Effector memory CD8-positive, alpha-beta T cell (primary cell): ENCODE measurements at places on chromosomes 7 and 10.

DNA sequence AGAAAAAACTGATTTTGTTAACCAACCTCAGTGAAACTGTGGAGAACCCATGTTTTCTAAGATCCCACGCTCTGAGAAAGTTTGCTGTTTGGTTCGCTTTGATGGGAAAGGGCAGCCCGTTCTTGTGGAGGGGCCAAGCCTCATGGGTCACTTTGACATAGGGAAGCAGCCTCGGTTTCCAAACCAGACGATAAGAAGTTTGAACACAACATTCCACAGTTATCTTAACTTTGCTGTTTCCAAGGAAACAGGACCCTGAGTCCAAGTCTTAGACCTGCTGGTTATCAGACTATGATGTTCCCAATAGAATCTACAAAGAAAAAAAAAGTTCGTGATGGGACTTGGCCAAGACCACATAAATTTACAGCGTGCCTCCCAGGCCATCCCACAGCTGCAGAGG is 182.3 kb downstream of the NRP1 start:
- no peak for DNase-seq
- no peak overlapping the region for H3K27ac ChIP-seq

DNA sequence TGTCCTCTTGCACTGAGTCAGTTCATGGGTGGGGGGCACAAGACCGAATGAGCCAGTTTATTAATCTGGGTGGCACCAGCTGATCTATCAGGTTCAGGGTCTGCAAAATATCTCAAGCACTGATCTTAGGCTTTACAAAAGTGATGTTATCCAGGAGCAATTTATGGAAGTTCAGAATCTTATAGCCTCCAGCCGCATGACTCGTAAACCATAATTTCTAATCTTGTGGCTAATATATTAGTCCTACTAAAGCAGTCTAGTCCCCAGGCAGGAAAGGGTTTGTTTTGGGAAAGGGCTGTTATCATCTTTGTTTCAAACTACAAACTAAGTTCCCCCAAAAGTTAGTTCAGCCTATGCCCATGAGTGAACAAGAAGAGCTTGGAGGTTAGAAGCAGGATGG is 33.9 kb downstream of the AKR1C8 start:
- no peak overlapping the region for H3K4me3 ChIP-seq
- no peak overlapping the region for H3K27ac ChIP-seq
- H3K36me3 ChIP-seq = no peaks in the 10 kb centered on the region
- H3K27me3 ChIP-seq = no peaks in the 10 kb centered on the region
- no peaks in the 10 kb centered on the region for H3K4me1 ChIP-seq

DNA sequence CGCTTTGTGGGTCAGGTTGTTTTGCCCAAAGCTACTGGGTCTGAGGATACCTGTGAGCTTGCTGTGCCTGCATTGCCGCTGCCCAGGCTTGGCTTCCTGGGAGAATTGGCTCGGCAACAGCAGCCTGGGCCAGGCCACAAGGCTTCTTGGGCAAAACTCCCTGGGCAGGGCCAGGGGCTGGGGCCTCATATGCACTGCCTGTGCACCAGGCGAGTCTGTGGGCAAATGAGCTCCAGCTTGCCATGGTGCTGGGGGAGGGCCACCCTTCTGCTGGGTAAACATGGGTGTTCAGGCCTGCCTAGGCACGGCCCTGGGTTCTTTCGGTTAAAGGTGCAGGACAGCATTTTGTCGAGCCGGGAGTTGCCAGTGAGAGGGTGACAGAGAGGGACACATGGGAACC is 19.4 kb downstream of the ZMIZ1 start:
- no peaks in the 10 kb centered on the region for H3K27me3 ChIP-seq
- no peak overlapping the region for H3K4me3 ChIP-seq
- H3K36me3 ChIP-seq = no peaks in the 10 kb centered on the region
- no peak for DNase-seq
- H3K4me1 ChIP-seq = peaks cover 42% of the 10 kb centered on the region
- no peak overlapping the region for H3K27ac ChIP-seq

GRCh38 chr10:86067436-86068050 is 299.1 kb downstream of the GRID1 start:
- no peaks in the 10 kb centered on the region for H3K4me1 ChIP-seq
- peaks cover 19% of the 10 kb centered on the region for H3K27me3 ChIP-seq
- H3K36me3 ChIP-seq = peaks cover 3% of the 10 kb centered on the region

DNA sequence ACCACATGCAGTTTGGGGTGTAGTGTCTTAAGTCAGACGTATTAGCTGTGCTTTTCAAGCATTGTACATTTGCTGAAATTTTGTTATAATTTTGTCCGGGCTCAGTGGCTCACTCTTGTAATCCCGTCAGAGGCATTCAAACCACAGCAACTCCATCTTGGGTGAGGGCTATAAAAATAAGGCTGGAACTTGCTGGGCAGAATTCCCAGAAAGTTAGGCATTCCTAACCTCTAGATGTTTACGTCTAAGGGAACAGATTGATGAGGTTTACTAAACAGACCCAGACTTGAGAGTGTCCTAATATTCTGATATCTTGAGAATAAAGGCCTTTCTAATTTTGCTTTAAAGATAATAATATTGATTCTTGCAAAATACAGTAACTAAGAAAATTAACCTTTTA is 957.8 kb downstream of the NXPH1 start:
- no peak overlapping the region for H3K4me3 ChIP-seq
- no peak for DNase-seq
- H3K27ac ChIP-seq = no peak overlapping the region
- no peaks in the 10 kb centered on the region for H3K27me3 ChIP-seq
- no peaks in the 10 kb centered on the region for H3K36me3 ChIP-seq
- H3K4me1 ChIP-seq = no peaks in the 10 kb centered on the region

DNA sequence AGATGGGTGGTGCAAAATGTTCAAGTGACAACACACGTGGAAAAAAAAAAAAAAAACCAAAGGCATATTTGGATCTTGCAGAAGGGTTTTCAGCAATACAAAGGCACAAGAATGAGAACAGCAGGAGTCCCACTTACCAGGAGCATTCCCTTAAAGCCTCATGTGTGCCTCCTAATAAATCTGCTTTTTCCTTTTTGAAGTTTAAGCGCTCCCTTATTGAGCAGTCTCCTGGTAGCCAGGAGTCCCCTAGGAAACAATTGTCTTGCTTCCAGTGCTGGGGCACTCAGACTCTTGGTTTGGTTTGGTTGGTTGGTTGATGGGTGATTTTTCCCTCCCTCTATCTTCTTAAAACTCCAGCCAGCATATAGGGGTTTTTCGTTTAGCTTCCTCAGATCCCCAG is 321.8 kb upstream of the NFE2L3 start:
- H3K4me1 ChIP-seq = no peaks in the 10 kb centered on the region
- no peak overlapping the region for H3K4me3 ChIP-seq
- H3K27ac ChIP-seq = no peak overlapping the region
- peaks cover 2% of the 10 kb centered on the region for H3K36me3 ChIP-seq
- DNase-seq = no peak
- peaks cover 49% of the 10 kb centered on the region for H3K27me3 ChIP-seq

GRCh38 chr7:96179341-96179740 is 142.6 kb downstream of the SLC25A13 start:
- no peak overlapping the region for H3K4me3 ChIP-seq
- H3K36me3 ChIP-seq = peaks cover 5% of the 10 kb centered on the region
- H3K27ac ChIP-seq = no peak overlapping the region
- DNase-seq = no peak
- H3K27me3 ChIP-seq = no peaks in the 10 kb centered on the region

- H3K27ac ChIP-seq = no peak overlapping the region
- no peaks in the 10 kb centered on the region for H3K36me3 ChIP-seq
- H3K4me3 ChIP-seq = no peak overlapping the region
- peaks cover 12% of the 10 kb centered on the region for H3K27me3 ChIP-seq
Measured at GRCh38 chr7:116337800-116338199, 127.5 kb downstream of the TES start.

DNA sequence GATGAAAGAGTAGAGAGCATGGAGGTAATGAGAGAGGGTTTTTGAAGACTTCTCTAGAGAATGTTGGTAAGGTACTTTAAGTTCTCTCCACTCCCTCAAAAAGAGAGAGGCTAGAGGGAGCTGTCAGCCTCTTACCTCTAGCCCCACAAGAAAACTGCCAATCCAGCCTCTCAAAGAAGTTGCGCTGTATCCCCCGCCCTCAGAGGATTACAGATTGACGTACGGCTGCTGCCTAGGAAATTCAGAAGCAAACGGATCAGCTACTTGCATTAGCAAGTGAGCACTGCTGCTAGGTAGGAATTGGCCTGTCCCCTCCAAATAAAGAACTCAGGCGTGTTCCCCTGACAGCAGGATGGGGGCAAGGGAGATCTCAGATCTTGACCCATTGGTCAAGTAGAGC is 34.2 kb downstream of the TYW1B start:
- no peak overlapping the region for H3K4me3 ChIP-seq
- H3K27me3 ChIP-seq = no peaks in the 10 kb centered on the region
- no peaks in the 10 kb centered on the region for H3K4me1 ChIP-seq
- H3K36me3 ChIP-seq = peaks cover 13% of the 10 kb centered on the region

DNA sequence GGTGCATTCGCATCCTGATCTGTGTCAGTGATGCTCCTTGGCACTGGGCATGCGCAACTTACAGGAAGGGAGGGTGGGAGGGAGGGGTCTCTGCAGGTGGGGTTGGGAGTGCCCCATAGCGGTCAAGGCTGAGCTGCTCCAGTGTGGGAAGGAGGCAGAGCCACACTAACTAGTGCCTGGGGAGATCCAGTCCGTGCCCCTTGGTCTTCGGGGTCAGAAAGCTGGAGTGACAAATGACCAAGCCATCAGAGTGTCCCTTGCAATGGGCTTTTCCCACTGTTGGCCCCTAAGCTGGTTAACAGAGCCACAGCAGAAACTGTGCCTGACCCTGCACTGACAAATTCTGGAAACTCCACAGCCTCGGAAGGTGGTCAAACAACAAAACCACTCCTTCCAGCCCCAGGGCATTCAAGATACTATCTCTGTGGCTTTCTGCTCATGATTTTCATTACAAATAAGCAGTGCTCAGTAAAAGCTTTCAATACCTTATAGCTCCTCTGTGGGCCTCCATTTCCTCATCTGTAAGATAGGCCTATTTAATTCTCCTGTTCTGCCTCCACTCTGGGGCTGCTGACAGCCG is 138.1 kb upstream of the UNC5B start:
- no peaks in the 10 kb centered on the region for H3K36me3 ChIP-seq
- DNase-seq = no peak
- H3K27ac ChIP-seq = no peak overlapping the region
- H3K4me3 ChIP-seq = no peak overlapping the region
- no peaks in the 10 kb centered on the region for H3K4me1 ChIP-seq
- peaks cover 18% of the 10 kb centered on the region for H3K27me3 ChIP-seq

DNA sequence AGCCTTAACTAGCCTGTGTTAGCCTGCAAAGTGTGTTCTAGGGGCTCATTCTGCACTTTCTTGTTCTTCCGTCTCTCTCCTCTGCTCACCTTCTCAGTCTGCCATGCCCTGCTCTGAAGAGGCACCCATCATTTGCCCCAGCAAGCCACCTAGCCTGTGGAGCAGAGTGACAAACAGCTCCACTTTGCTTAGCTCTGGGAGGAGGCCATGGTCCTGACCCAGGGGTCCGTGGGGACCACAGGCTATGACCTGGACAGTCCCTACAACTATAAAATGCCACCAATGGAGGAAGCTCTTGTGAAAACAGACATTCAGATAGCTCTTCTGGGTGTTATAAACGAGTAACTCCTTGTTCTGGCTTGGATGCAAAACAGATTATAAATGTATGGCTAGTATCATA is 1029.6 kb downstream of the CNTNAP2 start:
- no peak for DNase-seq
- H3K4me3 ChIP-seq = no peak overlapping the region
- H3K27me3 ChIP-seq = no peaks in the 10 kb centered on the region
- peaks cover 4% of the 10 kb centered on the region for H3K36me3 ChIP-seq

DNA sequence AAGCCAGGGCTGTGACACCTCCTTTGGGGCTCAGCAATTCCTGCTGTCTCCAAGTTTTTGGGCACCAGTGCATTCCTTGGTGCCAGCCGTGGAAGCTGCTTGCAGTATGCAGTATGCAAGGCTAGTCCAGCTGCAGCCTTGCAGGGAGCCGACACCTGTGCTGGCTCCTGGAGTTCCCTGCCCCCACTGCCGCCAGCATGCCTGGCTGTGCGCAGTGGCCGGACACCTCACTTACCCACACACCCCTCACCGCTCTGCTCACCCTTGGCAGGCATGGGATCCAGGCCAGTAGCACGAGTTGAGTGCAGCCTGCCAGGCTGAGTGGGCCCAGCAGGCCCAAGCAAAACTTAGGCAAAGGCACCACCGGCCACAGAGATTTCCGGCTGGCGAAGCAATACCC is 77.4 kb downstream of the SAMD9 start:
- no peak overlapping the region for H3K27ac ChIP-seq
- no peak overlapping the region for H3K4me3 ChIP-seq
- DNase-seq = no peak
- no peaks in the 10 kb centered on the region for H3K36me3 ChIP-seq
- H3K27me3 ChIP-seq = no peaks in the 10 kb centered on the region

GRCh38 chr10:64316416-64316815 is 795.2 kb downstream of the REEP3 start:
- no peaks in the 10 kb centered on the region for H3K4me1 ChIP-seq
- no peak overlapping the region for H3K4me3 ChIP-seq
- H3K36me3 ChIP-seq = no peaks in the 10 kb centered on the region

DNA sequence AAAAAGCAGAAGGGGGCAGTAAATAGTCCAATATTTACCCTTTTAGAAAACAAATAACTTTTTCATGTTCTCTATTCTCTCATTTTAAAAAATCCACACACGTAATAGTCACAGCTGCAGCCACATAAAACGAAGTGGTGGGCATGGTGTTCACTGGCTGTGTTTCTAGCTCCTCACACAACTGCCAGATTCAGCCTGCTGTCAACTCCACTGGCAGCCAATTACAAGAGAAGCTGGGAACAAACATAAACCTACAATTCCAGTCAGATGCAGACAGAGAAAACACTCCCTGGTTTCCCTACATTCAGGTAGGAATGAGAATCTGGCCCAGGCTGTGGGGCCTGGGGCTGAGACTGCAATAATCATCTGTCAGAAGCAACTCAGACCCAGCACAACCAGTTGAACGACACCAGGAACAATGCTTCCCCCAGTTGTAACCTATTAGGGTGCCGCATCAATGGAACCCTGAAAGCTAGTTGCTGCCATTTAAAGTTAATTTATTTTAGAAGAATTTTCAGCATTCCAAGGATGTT is 29.1 kb downstream of the ERCC6 start:
- no peak for DNase-seq
- H3K4me1 ChIP-seq = peaks cover 30% of the 10 kb centered on the region
- no peak overlapping the region for H3K4me3 ChIP-seq
- H3K27ac ChIP-seq = no peak overlapping the region

- H3K36me3 ChIP-seq = no peaks in the 10 kb centered on the region
- H3K4me1 ChIP-seq = no peaks in the 10 kb centered on the region
- H3K27me3 ChIP-seq = peaks cover 71% of the 10 kb centered on the region
- DNase-seq = no peak
Measured at GRCh38 chr10:97975598-97975997, 54.8 kb downstream of the CRTAC1 start.
